Spinal cord (tissue), 10 donors: ENCODE measurements at places on chromosomes 4 and X. TPM values are rescaled to one million over a fixed set of nuclear protein-coding genes. Genes with fewer than 3 reads are reported as not detected.

- peaks cover 8% of the 10 kb centered on the region for H3K36me3 ChIP-seq
- H3K27ac ChIP-seq, result peak overlapping the region; percentile 88
- H3K4me1 ChIP-seq, result peaks cover 3% of the 10 kb centered on the region
- no peaks in the 10 kb centered on the region for H3K27me3 ChIP-seq
Measured at GRCh38 chr4:147683188-147683591, 773 bp downstream of the PRMT9 start.

- peaks cover 12% of the 10 kb centered on the region for H3K36me3 ChIP-seq
- H3K4me1 ChIP-seq, result peaks cover 10% of the 10 kb centered on the region
- peak; percentile 53 for DNase-seq
- peak overlapping the region; percentile 95 for H3K4me3 ChIP-seq
- peak overlapping the region; percentile 95 for H3K27ac ChIP-seq
- H3K27me3 ChIP-seq, result no peaks in the 10 kb centered on the region
Measured at GRCh38 chr4:70902577-70903290, 565 bp downstream of the MOB1B start.

The EDA gene
- total RNA-seq, result 6.5 TPM

DNA sequence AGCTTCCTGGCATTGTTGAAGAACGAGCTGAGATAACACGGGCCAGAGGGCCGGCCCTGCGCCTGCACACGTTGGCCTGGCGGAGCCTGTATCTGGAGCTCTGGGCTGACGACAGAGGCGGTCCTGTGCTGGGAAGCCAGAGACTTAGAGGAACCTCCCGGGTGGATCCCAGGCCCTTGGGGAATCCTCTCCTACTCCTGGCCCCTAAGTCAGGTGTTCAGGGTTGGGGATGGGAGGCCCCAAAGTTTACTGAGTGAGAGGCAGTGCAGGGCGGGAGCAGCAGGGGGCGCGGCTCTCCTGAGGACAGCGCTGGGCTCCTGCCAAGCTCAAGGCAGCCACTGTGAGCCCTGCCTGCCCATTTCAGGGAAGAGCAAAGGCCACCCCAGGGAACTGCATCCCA, 2.5 kb upstream of the HTRA3 start:
- peaks cover 24% of the 10 kb centered on the region for H3K27me3 ChIP-seq
- H3K27ac ChIP-seq, result no peak overlapping the region
- DNase-seq, result no peak
- no peaks in the 10 kb centered on the region for H3K36me3 ChIP-seq
- H3K4me3 ChIP-seq, result no peak overlapping the region

DNA sequence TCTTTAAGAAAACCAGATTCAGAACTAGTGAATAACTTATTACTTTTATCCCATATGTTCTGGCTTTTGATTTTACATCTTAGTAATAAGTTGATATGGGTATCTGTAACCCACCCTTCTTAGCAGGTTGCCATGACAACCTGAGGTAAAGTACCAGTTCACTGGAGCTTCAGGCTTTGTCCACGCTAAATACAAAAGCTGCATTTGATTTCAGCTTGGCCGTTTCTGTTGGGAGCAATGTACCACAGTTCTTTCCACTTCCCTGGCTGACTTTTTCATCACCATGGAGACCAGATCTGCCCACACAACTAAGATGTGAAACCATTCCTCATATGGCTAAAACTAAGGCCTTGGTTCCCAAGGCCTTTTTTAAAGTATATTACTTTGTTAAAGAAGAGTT, 26.1 kb downstream of the KLHL34 start:
- DNase-seq, result no peak
- H3K27me3 ChIP-seq, result no peaks in the 10 kb centered on the region
- no peaks in the 10 kb centered on the region for H3K4me1 ChIP-seq
- H3K27ac ChIP-seq, result no peak overlapping the region

The MGAT4D gene
- 0.10 TPM for total RNA-seq

The SLITRK4 gene
- total RNA-seq, result 35.6 TPM

DNA sequence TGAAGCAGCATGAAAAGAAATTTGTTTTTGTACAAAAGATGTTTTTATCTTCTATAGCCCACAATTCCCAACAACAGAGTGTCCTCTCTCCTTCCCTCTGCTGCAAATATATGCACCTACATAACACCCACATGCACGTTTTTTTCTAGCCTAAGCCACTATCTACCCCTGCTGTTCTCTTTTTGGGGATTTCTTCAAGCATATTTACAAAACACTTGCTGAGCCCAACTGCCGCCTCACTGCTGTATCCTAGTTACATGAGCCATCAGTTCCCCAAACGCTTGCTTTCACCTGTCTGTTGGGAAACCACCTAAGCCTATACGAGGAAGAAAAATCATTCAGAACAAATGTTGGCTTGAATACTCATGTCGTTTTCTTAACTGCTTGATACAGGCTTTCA, 127.2 kb downstream of the CHRNA9 start:
- no peak overlapping the region for H3K4me3 ChIP-seq
- no peaks in the 10 kb centered on the region for H3K36me3 ChIP-seq
- peak; percentile 10 for DNase-seq
- H3K4me1 ChIP-seq, result no peaks in the 10 kb centered on the region
- no peak overlapping the region for H3K27ac ChIP-seq

DNA sequence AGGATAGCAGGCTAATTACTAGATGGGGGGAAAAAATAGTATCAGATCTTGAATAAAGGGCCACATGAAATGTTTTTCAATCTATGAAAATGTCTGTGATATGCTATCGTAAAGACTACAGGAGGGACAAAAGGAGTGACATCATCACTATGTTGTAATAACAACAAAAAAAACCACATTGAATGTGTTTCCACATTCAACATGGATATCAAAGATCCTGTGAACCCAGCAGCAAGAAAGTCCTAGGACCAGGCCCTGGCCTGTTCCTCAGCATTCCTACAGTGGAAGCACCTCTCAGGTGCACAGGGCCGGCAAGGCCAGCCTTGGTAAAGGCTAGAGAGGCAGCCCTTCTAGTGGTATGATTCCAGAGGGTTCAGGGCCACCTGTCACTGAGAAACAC, 118.3 kb downstream of the RELL1 start:
- H3K27ac ChIP-seq, result no peak overlapping the region
- H3K27me3 ChIP-seq, result no peaks in the 10 kb centered on the region
- H3K4me1 ChIP-seq, result no peaks in the 10 kb centered on the region
- no peaks in the 10 kb centered on the region for H3K36me3 ChIP-seq

DNA sequence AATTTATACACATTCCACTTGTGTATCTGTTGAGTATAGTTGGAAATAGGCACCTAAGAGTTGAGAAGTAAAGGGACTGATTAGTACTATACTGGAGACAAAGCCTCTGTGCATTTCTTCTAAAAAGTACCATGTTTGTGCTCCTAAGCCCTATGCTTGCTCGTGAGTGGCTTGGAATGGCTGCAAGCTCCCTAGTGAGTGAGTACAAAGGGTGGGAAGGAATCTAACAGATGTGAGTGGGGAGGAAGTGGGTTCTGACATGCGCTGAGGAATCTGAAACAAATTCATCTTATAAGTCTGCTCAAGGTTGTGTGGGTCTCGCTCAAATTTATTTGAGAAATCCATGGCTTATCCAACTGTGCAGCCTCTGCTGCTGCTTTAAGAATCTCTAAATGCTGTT, 13.3 kb downstream of the SPCS3 start:
- H3K27me3 ChIP-seq, result no peaks in the 10 kb centered on the region
- no peaks in the 10 kb centered on the region for H3K4me1 ChIP-seq
- no peak for DNase-seq
- H3K36me3 ChIP-seq, result peaks cover 3% of the 10 kb centered on the region

The CYBB gene
- total RNA-seq, result 31.5 TPM

DNA sequence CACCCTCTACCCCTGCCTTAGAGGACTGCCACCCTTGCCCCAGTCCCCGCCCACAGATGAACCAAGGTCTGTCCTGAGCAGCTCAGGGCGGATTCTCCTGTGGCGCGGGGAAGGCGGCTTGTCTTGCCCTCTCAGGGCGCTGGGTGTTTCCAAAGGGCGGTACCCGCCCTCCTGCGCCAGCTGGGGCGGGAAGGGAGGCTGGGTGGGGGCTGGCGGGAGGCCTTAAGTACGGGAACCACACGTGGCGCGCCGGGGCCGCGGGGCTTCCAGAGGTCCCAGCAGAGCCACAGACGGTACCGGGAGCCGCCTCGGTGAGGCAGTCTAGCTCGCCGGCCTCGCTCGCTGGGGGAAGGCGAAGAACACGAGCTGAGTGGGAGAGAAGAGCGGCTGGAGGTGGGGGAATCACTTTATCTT, 361.1 kb downstream of the MID1IP1 start:
- peak overlapping the region; percentile 9 for H3K4me3 ChIP-seq
- no peaks in the 10 kb centered on the region for H3K36me3 ChIP-seq
- H3K4me1 ChIP-seq, result peaks cover 12% of the 10 kb centered on the region
- peaks cover 43% of the 10 kb centered on the region for H3K27me3 ChIP-seq
- no peak overlapping the region for H3K27ac ChIP-seq

DNA sequence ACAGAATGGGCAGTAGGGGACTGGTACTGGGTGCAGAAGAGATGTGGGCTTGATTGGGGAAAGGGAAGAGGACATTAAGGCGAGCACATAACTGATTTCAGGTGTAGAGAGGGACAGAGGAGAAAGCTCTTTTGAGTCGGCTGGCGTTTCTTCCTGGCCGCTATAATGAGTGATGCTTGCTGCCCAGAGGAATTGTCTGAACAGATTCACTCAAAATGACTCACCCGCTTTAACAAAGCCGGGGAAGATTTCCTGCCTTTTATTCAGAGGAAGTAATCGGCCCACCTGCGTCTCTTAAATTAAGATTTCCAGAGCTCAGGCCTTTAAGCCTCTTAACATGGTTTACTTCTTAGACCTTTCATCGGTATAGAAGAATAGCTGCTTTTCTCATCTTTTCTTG, 102.1 kb upstream of the AP1S2 start:
- peak; percentile 10 for DNase-seq
- no peak overlapping the region for H3K27ac ChIP-seq
- H3K4me3 ChIP-seq, result no peak overlapping the region
- no peaks in the 10 kb centered on the region for H3K4me1 ChIP-seq
- H3K27me3 ChIP-seq, result peaks cover 17% of the 10 kb centered on the region

DNA sequence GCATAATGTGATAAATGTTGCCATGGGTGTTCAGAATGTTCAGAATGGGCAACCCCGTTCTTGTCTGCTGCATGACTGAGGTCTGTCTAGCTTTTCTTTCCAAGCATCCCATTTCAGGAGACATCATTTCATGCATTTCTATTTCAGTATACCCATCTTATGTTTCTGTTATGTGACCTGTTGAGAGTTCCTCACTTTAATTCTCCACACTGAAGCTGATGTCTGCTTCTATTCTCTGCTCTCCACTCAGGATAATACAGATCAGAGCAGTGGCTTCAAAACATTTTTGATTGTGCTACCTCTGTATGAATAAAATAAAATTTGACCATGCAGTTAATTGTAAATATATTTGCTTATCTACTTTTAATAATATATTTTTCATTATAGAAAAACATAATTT, 398.6 kb downstream of the ARHGAP24 start:
- H3K27me3 ChIP-seq, result no peaks in the 10 kb centered on the region
- H3K4me3 ChIP-seq, result no peak overlapping the region
- no peaks in the 10 kb centered on the region for H3K4me1 ChIP-seq
- H3K27ac ChIP-seq, result no peak overlapping the region
- DNase-seq, result no peak
- H3K36me3 ChIP-seq, result no peaks in the 10 kb centered on the region

DNA sequence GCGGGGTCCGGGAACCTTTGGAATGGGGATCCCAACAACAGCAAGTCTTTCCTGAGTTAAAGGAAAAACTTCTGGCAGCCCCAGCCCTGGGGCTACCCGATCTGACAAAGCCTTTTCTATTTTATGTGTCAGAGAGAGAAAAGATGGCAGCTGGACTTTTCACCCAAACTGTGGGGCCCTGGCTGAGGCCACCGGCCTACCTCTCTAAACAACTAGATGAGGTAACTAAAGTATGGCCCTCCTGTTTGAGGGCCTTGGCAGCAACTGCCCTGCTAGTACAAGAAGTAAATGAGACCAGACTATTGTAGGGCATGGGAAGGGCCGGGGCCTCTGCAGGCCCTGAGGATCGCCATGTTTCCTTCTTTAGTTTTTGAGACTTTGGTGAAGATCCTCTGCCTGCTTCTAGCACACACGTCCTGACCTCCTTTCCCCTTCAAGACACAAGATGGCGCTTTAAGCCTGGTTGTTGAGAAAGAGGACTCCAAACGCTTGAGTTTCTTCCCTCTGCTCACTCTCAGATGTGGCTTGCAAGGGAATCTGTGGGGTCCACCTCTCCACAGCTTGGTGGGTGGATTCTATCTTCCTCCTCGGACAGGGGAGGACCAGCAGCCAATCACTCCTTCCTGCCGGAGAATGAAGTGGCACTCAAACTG, 18.5 kb upstream of the DRD5 start:
- H3K4me1 ChIP-seq, result peaks cover 6% of the 10 kb centered on the region
- H3K36me3 ChIP-seq, result no peaks in the 10 kb centered on the region
- no peaks in the 10 kb centered on the region for H3K27me3 ChIP-seq
- H3K27ac ChIP-seq, result no peak overlapping the region

The ZBED1 gene
- 30.7 TPM for total RNA-seq

The GYPA gene
- 27.3 TPM for total RNA-seq

The HMX1 gene
- total RNA-seq, result 2.9 TPM

GRCh38 chr4:182717788-182718583, 199.2 kb downstream of the DCTD start:
- no peak overlapping the region for H3K4me3 ChIP-seq
- H3K4me1 ChIP-seq, result no peaks in the 10 kb centered on the region
- no peak overlapping the region for H3K27ac ChIP-seq
- H3K36me3 ChIP-seq, result no peaks in the 10 kb centered on the region
- no peaks in the 10 kb centered on the region for H3K27me3 ChIP-seq

- H3K4me1 ChIP-seq, result no peaks in the 10 kb centered on the region
- H3K4me3 ChIP-seq, result no peak overlapping the region
- DNase-seq, result no peak
- no peaks in the 10 kb centered on the region for H3K27me3 ChIP-seq
- H3K36me3 ChIP-seq, result peaks cover 27% of the 10 kb centered on the region
Measured at GRCh38 chr4:99078336-99078735, 10.3 kb downstream of the ADH5 start.

The RAB33A gene
- 18.6 TPM for total RNA-seq

The DCX gene
- 46.3 TPM for total RNA-seq

DNA sequence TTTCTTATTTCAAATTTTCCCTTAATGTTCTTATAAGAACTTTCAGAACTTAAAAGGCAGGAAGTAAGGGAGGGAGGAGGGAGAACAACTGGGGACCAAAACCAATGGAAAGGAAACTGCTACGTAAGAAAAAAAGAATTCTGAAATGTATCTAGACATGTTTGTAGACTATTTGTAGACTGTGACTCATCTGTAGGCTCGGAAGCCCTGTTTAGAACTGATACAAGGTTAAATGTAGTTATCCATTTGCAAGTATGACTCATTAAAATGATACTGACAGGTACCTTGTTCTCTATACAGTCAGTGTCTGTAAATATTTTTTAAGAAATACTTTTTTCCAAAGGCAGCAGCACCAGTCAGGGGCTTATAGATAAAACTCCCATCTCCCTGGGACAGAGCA, 202.0 kb downstream of the DHX15 start:
- no peaks in the 10 kb centered on the region for H3K36me3 ChIP-seq
- no peak overlapping the region for H3K4me3 ChIP-seq
- H3K27ac ChIP-seq, result no peak overlapping the region
- no peaks in the 10 kb centered on the region for H3K4me1 ChIP-seq
- H3K27me3 ChIP-seq, result no peaks in the 10 kb centered on the region
- no peak for DNase-seq

GRCh38 chrX:7714351-7714750, 128.6 kb upstream of the VCX start:
- no peak overlapping the region for H3K27ac ChIP-seq
- H3K4me1 ChIP-seq, result no peaks in the 10 kb centered on the region
- H3K36me3 ChIP-seq, result no peaks in the 10 kb centered on the region
- no peak for DNase-seq
- no peak overlapping the region for H3K4me3 ChIP-seq

The HELT gene
- total RNA-seq, result not detected
